Kasumi-1 (cell line): ENCODE measurements at places on chromosomes 2 and 18.

GRCh38 chr2:219911541-219911940 is 284.1 kb downstream of the SLC4A3 start:
- DNase-seq = no peak

GRCh38 chr2:60560734-60561644 is 7.5 kb upstream of the BCL11A start:
- DNase-seq = peak; percentile 81

- no peak for DNase-seq
Measured at GRCh38 chr2:71910277-71910676, 237.4 kb downstream of the CYP26B1 start.

- no peak for DNase-seq
Measured at GRCh38 chr2:136325844-136326331, 207.9 kb upstream of the CXCR4 start.

- no peak for DNase-seq
Measured at GRCh38 chr2:140199312-140199711, 1419.1 kb upstream of the NXPH2 start.

GRCh38 chr2:88067189-88067588 is 436 bp upstream of the SMYD1 start:
- DNase-seq = no peak

DNA sequence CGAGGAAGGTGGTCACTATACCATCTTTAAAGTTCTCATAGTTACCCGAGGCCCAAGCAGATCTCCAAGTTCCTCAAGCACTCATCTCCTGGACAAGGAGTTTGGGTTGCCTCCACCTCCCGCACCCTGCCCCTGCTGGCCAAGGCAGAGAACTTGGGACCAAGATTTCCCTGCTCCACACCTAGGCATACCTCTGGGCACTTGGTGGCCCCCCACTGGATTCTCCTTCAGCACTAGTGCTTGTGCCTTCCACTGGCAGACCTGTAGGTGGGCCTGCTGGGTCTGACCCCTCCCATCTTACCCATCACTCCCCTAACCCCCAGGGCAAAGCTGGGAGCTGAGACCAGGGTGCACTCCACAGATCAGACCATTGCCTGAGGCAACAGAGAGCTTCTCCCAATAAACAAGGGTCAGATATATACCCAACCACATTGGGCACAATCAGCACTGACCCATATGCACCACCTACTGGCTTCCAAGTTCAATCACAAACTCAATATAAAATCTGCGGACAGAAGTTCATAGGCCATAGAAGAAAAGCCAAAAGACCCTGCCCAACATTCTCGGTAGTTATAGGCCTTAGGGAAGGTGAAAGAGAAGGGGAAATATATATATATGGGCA is 244.2 kb downstream of the EXOC6B start:
- no peak for DNase-seq

GRCh38 chr18:46672062-46672970 is 15.3 kb upstream of the LOXHD1 start:
- no peak for DNase-seq

GRCh38 chr2:54566896-54567295 is 110.8 kb downstream of the SPTBN1 start:
- no peak for DNase-seq

DNA sequence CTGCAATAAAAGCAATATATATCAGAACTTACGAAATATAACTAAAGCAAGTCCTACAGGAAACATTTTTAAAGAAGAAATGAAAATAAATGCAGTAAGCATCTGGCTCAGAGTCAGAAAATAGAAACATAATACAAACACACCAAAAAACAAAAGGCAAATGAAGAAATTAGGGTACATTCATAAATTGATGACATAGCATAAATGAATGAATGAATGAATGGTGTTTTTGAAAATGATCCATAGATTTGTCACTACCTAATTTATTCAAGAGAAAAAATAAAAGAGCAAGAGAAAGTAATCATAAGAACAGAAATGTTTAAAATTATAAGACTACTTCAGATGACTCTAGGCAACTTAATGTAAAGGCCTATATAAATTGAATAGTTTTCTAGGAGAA is 226.1 kb upstream of the CDH20 start:
- no peak for DNase-seq

DNA sequence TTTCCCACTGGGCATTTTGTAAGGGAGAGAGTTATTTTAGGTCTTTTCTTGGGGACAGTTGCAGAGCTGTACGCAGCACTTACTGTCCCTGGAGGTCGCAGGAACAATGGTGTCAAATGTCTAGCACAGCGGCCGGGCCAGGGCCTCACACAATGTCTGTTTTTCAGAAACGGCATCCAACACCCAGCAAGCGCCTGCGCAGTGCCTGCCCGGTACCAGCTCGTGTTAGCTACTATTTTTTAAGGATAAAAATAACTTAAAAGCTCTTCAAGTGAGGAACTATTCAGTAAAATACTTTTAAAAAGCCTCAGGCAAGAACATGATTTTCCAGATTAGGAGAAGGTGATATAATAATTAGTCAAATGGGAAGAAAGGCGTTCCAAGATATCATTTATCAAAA is 90.0 kb downstream of the MBP start:
- DNase-seq = no peak

DNA sequence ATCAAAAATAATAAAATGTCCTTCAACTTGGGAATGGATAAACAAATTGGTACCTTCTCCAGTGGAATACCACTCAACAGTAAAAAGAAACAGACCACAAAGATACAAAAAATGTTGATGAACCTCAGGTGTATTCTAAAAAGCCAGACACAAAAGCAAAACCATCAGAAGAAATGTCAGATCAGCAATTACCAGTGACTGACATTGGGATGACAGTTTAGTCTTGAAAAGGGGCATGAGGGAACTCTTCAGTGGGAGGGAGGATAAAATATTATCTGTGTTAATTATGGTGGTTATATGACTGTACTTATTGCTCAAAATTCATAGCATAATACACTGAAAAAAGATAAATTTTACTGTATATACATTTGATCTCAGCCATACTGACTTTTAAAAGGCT is 473.0 kb downstream of the TMX3 start:
- DNase-seq = no peak

DNA sequence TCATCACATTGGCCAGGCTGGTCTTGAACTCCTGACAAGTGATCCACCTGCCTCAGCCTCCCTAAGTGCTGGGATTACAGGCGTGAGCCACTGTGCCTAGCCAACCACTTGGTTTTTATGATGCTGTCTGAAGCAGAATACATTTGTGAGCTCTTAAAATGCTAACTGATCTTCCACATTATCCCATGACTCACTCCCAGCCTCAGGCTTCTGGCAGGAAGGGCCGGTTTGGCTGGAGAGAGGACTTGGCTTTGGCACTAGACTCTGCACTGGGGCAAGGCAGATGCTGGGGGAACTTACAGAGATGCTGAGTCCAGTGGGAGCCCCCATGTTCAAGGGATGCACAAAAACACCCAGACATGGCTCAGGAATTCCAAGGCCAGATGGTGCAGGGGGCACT is 40.5 kb upstream of the SH3BP4 start:
- DNase-seq = no peak

- DNase-seq = no peak
Measured at GRCh38 chr2:144477281-144477956, 42.5 kb downstream of the ZEB2 start.

DNA sequence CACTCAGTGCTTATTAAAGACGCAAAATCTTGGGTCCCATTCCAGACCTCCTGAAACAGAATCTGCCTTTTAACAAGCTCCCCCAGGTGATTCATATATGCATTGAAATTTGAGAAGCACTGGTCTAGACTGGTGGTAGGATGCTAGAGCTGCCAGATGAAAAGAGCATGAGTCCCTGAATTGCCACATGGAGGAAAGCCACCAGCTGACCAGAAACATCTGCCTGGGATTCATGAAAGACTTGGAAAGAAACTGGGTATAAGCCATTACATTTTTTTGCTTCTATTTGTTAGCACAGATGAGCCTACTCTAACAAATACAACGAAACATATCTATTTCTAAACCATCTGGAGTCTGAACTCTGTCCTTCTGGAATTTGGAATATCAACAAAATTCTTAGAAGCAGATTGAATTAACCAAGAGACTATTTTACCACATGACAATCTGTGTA is 228.9 kb downstream of the RBM43 start:
- no peak for DNase-seq

- DNase-seq = no peak
Measured at GRCh38 chr2:134333646-134334189, 79.8 kb downstream of the MGAT5 start.

- no peak for DNase-seq
Measured at GRCh38 chr18:56967035-56967434, 179.9 kb upstream of the BOD1L2 start.

- DNase-seq = no peak
Measured at GRCh38 chr2:98040331-98040939, 44.7 kb upstream of the TMEM131 start.

DNA sequence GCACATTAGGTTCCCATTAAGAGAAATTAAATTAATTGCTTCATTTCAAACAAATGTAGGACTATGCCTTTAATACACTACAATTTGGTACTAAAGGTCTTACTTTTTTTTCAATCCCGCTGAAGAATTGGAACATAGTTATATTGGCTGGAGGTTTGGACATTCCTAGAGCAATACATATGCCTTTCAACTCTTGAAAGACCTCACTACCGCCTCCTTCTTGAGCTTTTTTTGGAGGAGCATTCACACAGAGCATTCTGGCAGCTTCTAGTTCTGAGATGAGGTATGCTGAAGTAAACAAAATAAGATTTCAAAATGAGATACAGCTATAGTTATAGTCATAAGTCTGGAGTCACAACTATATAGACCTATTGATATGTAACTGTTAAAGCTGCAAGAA is 10.9 kb downstream of the FAM98A start:
- no peak for DNase-seq

DNA sequence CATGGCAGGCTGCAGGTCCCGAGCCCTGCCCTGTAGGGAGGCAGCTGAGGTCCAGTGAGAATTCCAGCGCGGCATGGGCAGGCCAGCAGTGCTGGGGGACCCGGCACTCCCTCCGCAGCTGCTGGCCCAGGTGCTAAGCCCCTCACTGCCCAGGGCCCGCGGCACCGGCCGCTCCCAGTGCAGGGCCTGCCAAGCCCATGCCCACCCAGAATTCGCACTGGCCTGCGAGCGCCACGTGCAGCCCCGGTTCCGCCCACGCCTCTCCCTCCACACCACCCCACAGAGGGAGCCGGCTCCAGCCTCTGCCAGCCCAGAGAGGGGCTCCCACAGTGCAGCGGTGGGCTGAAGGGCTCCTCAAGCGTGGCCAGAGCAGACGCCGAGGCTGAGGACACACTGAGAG is 158.5 kb upstream of the ACVR2A start:
- DNase-seq = no peak

GRCh38 chr2:32812316-32812715 is 134.4 kb upstream of the LTBP1 start:
- DNase-seq = no peak
